NCI-H345 (cell line): ENCODE measurements at places on chromosomes 2 and 18.

- no peak for DNase-seq
These were observed 26.6 kb upstream of the CATIP start for GRCh38 chr2:218329826-218330593.

- no peak for DNase-seq
These were observed 1081.2 kb downstream of the SOCS6 start for GRCh38 chr18:71370095-71370494.

GRCh38 chr18:52288403-52289004 is 51.5 kb upstream of the DCC start:
- peak; percentile 8 for DNase-seq

- DNase-seq, result no peak
These were observed 64.7 kb downstream of the FBXO15 start for GRCh38 chr18:74082742-74083556.

GRCh38 chr2:150909613-150910012 is 352.1 kb downstream of the RBM43 start:
- no peak for DNase-seq

GRCh38 chr18:11037533-11038240 is 111.7 kb downstream of the PIEZO2 start:
- no peak for DNase-seq

DNA sequence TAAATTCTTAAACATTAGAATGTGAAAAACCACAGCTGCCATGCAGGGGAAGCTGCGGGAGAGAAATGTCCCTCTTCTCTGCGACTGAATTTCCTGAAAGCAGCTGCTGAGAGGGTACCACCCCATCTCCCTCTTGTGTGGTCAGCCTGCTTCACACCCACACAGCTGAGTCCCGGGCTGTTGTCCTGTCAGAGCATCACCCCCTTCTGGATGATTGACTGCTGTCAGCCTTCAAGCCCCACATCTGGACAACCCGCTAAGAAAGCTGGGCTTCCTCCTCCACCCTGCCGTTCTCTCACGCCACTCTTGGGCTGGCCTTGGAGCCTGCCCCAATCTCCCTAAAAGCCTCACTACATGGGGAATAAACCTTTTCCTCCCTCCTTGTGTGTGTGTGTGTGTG is 26.0 kb downstream of the SH3YL1 start:
- no peak for DNase-seq

- no peak for DNase-seq
These were observed 161.3 kb downstream of the INSIG2 start for GRCh38 chr2:118249531-118249930.

DNA sequence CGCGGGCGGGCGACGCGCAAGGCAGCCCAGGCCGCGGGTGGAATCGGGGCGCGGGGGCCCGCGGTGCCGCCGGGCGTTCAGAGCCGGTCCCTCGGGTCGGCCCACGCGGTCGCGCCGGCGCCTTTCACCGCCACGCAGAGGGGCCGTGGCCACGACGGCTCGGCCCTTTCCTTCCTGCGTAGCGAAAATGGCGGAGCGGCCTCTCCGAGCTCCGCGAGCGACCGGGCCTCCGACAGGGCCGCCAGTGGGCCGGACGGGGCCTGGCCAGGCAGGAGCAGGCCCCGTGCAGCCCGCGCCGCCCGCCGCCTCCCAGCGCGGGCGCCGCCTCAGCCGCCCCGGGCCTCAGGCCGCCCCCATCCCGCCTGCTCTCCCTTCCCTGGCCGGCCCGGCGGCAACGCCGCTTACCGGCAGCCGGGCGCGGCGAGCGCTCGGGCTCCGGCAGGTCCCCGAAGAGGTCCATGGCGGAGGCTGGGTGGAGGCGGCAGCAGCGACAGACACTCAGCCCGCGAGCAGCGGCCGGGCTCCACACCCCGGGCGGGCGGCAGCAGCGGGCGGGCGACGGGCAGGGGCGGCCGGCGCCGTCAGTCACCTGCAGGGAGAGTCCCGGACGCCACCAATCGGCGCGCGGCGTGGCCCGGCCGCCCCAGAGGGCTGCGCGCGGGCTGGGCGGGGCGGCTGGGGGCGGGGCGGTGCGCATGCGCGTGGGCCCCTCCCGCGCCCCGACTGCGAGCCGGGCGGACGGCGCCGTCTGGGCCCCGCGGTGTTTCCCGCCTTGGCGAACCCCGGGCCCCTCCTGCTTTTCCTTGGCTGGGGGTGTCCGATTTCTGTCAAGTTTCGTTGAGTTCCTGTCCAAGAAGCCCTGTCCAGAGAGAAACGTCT is at the start of gene ILKAP:
Gene ILKAP, minus strand, starts transcription at position 602 of the 879 bp plus-strand sequence. Its CDS starts 142 bp downstream, at position 460.
- peak; percentile 89 for DNase-seq

- no peak for DNase-seq
These were observed 449 bp upstream of the ATRAID start for GRCh38 chr2:27211241-27211942.

DNA sequence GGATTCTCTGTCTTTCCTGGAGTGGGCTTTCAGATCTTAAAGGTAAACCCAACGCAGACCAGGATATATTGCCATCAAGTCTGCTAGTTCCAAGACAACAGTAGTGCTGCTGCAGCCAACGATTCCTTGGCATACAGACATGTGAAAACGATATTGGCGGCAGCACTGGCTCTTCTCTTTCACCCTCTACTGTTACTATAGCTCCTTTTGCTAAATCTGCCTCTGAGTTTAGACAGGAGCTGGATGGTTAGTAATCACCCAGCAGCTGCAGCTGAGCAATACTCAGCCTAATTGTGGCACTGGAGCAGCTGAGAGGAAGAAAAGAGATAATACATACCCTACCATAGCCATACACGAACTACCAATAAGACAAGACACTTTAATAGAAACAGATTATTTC is 4.0 kb downstream of the YES1 start:
- DNase-seq, result no peak

GRCh38 chr2:120779781-120780283 is 44.2 kb downstream of the GLI2 start:
- DNase-seq, result no peak

DNA sequence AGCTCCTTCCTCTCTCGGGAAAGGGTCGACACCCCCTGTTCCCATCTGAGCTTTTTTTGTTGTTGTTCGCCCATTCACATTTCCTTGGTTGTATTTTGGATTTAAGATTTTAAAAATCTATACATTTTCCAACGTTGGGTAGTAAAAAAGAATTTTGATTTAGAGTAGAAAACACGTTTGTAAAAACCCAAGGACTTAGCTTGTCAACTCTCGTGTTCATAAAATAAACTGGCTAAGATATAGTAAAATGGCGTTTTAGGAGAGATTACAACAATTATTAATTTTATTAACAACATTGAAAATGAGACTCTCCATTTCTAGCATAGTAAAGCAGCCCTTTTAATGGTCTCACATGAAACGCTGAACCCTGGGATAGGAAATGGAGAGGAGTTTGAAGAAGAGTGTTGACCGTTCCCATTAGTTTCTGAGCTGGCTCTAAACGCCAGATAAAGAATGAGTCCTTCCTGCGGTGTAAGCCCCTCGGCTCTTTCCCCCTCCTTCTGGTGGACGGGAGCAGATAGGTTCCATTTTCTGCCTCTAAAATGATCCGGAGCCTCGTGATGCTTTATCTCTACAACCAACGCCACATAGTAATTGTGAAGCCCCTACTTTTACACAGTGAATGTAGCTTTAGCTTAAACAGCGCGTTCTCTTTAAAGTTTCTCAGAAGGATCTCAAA is 24.0 kb upstream of the ZNF516 start:
- peak; percentile 61 for DNase-seq
